Osteoblast (primary cell): ENCODE measurements at places on chromosomes 3 and 15. TPM values are rescaled to one million over a fixed set of nuclear protein-coding genes. Genes with fewer than 3 reads are reported as not detected.
A peak's percentile ranks its signal among the peaks of the same experiment; 100 is the strongest.

- DNase-seq = peak; percentile 80
Measured at GRCh38 chr3:126129398-126129891, 45.5 kb upstream of the SLC41A3 start.

The CD80 gene
- 2.5 and 3.2 TPM in 2 replicates for total RNA-seq

GRCh38 chr15:70339571-70340493 lies 242.1 kb upstream of the TLE3 start:
- no peak for DNase-seq

GRCh38 chr3:177563243-177563780 lies 366.0 kb upstream of the TBL1XR1 start:
- no peak for DNase-seq
